ENCODE measurements at places on chromosomes 6 and 20.

GRCh38 chr6:151109361-151109760 lies 130.4 kb upstream of the AKAP12 start:
- DNase-seq, result no peak

GRCh38 chr6:97632341-97632740 lies 349.3 kb upstream of the MMS22L start:
- no peak for DNase-seq

DNA sequence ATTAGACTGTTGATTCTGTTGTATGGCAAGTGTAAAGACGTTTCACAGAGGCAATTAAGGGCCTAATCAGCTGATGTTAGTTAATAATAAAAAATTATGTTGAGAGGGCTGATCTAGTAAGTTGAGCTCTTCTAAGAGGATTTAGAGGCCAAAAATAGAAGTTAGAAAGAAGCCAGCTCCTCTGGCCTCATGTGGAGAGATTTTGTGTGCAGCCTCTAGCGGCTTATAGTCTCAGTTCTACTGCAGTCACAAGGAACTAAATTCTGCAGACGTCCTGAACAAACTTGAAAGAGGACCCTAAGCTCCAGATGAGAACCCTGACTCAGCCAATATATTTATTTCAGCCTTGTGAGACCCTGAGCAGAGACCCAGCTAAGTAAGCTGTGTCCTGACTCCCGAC lies 498.6 kb downstream of the BTBD3 start:
- DNase-seq, result no peak

GRCh38 chr20:62646851-62647520 lies 4.7 kb downstream of the SLCO4A1 start:
- no peak for DNase-seq

DNA sequence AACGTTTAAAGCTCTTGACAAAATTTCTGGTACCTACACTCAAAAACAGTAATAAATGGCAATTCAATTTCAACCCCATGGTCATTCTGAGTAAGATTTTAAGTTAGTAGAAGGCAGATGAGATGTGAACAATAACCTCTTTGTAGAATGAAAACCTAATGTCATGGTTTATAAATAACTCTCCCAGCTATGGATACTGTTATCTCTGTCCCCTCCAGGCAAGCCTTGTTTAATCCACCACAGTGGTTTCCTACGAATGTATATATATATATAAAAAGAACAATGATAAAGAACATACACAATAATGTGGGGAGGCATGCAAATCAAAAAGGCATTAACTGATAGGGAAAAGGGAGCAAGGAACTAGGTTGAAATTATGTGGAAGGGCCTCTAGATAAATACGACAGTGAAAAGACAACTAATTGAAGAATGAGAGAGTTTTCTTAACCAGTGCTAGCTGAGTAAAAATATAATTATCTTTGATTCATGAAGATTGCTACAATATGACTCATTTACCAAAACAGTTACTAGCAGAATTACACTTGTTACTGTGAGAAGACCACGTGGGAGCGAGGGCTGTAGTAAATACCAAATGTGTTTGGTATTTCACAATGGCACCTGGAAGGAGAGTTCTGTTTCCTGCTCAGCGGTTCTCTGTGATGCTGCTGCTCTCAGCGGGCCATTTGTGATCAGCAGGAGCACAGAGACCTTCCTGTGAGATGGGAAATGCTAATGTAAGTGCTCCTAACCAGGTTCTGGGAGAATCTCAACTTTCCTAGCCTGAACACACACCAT lies 173.7 kb downstream of the MBOAT1 start:
- no peak for DNase-seq

- DNase-seq, result no peak
Measured at GRCh38 chr20:63330084-63330760, 30.9 kb downstream of the CHRNA4 start.

Measured in glutamatergic neuron (in vitro differentiated cells).